ENCODE measurements at places on chromosomes 11 and 22.

- no peak for DNase-seq
Measured at GRCh38 chr11:33552756-33553155, 147.9 kb downstream of the C11orf91 start.

DNA sequence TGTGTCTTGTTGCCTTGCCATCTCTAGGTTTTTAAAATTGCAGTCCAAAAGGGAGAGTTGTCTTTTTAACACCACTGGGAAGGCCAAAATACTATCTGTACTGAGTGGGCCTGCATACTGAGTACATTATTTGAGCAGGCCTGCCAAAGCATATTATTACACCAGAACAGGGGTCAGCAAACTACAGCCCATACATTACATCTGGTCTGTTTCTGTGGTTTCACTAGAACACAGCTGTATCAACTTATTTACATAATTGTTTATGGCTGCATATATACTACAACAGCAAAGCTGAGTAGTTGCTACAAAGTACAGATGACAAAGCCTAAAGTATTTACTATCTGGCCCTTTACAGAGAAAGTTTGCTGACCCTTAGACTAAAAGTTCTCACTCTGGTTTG, 74.0 kb downstream of the USP35 start:
- no peak for DNase-seq

- DNase-seq: no peak
Measured at GRCh38 chr22:49957826-49958365, 2.7 kb upstream of the PIM3 start.

DNA sequence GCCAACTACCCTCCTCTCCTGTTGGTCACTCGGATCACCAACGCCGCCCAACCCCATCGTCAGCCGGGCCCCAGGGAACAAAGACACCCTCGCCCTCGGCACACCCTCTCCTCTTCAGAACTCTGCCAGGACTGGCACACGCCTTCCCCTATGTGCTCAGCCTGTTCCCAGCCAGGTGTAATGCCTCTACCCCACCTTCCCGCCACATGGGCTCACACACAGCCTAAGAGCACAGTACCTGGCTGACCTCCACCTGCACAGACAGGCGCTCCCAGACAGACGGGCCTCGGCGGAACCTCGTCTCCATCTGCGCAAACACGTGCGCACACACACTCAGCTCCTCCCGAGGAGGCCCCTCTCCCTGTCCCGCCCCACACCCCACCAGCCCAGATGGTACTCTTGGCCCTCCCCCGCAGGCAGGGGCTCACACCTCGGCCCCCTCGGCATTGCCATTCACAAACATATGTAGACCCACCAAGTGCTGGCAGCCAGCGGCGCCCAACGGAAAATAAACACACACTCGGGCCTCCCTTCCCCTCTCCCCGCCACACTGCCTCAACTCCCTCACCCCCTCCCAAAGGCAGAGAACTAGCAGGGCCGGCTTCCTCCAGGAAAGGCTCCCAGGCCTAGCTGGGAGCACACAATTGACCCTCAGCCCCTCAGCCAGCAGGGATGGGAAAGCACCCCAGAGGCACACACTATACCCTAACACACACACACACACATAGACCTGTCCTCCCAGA, 8.5 kb downstream of the ELFN2 start:
- DNase-seq: no peak

DNA sequence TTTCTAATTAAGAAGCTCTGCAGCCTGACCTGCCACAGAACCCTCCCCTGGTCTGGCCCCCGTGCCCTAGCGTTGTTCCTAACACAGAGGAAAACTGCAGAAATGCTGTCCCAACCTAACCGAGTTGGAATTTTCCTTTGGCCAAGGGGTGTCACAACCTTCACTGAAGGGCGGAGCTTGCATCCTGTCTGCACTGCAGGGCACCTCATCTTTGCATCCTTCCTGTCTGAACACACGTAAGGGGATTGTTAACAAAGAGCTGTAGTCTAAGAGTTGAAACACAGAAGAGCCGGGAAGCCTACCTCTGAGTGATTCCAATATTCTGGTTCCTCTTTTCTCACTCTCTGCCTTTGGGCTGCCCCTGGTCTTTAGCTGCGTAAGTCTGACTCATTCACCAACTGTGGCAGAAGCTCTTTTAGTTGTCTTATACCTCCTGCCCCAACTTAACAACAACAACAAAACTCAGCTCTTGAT, 1.6 kb downstream of the DIXDC1 start:
- no peak for DNase-seq

DNA sequence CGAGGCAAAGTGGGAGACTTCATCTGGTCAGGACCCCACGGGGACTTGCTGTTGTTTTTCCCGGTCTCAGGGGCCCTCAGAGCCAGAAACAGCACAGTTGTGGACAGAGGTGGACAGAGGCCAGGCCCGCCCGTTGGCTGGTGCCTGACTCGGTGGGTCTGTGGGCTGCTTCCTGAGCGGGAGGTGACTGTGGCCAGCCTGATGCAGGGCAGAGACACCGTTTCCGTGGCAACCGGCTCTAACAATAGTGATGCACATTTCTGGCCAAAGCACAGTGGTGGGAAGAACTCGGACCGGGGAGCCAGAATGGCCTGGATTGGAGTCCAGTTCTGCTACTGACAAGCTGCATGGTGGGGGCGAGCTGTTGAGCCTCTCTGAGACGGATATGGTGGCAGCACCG, 58.7 kb upstream of the ATXN10 start:
- no peak for DNase-seq

DNA sequence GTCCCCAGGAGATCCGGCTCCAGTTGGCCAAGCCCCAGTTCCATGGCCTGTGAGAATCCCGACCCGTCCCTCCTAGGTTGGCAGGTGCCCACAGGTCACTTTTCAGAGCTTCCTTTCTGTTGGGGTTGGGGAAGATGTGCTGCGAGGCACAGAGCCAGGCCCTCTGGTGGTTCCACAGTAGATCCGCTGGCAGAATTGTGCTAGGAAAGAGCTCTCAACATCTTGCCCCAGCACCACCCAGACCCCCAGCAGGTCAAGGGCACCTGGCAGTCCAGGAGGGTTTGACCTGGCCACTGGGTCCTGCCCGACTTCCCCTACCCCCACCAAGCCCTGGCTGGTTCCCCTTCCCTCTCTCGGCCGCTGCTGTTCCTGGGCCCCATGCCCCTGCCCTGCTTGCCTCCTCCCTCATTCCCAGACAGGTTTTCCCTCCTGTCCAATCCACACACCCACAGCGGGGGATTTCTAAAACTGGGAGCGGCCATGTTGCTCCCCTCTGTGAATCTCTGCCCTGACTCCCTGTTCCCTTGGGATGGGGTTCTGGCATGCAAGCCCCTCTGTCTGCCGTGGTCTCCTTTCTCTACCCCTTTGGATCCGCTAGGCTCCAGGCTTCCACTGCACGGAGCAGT, 26.2 kb upstream of the GCAT start:
- no peak for DNase-seq

GRCh38 chr22:25741692-25742626, at the start of gene MYO18B:
Gene MYO18B (plus strand): TSS chr22:25742188. CDS start chr22:25761093, 18,905 bp downstream.
- DNase-seq: no peak

- DNase-seq: no peak
Measured at GRCh38 chr22:49188091-49188490, 639.6 kb downstream of the BRD1 start.

- DNase-seq: no peak
Measured at GRCh38 chr22:23410411-23410810, 169.7 kb downstream of the IGLL1 start.

DNA sequence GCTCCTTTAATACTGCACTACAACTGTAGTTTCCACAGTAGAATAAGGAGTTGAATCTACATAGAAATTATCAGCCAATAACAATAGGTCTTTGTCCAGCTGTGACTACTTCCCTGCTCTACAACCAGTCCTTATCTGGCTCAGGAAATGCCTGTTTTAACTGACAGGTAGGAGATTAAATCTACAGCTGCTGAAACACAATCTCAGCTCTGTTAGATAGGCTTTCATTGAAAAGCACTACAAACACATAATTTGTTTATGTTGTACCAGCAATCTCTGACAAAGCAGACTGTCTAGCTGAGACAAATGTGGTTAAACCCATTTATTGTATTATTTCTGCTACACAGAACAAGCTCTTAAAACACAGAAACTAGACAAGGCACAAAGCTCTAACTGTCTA, 230.0 kb downstream of the SOX6 start:
- DNase-seq: no peak

Data from GM04504 (cell line).